Smooth muscle cell of the pulmonary artery (primary cell): ENCODE measurements at places on chromosomes 1 and 21. TPM values are rescaled to one million over a fixed set of nuclear protein-coding genes. Genes with fewer than 3 reads are reported as not detected.

RGS4 gene
- total RNA-seq = 792 and 809 TPM in 2 replicates

LCE3E gene
- total RNA-seq = not detected in 2 replicates

FMO1 gene
- 0.43 TPM in 1 of 2 replicates, not detected in the other for total RNA-seq

CADM3 gene
- 0.07 and 0.33 TPM in 2 replicates for total RNA-seq

DISP1 gene
- total RNA-seq = 6.6 and 6.9 TPM in 2 replicates

ENAH gene
- 107 and 160 TPM in 2 replicates for total RNA-seq

CFAP107 gene
- total RNA-seq = not detected in 2 replicates

MYBPHL gene
- total RNA-seq = not detected in 2 replicates

HES5 gene
- not detected in 2 replicates for total RNA-seq

SNX7 gene
- total RNA-seq = 29.2 and 37.7 TPM in 2 replicates

FCRL2 gene
- total RNA-seq = not detected in 2 replicates

BARHL2 gene
- total RNA-seq = not detected in 2 replicates

ATAD3C gene
- 0.40 TPM in 1 of 2 replicates, not detected in the other for total RNA-seq

TAF5L gene
- 14.8 and 16.8 TPM in 2 replicates for total RNA-seq

AQP10 gene
- total RNA-seq = 0.07 and 0.13 TPM in 2 replicates

OR2T1 gene
- not detected in 2 replicates for total RNA-seq

LIPI gene
- total RNA-seq = not detected in 2 replicates
